ENCODE measurements at places on chromosomes 3 and 15. TPM values are rescaled to one million over a fixed set of nuclear protein-coding genes. Genes with fewer than 3 reads are reported as not detected.

GRCh38 chr15:47718497-47719437 lies 1.5 kb downstream of the SEMA6D start:
- no peaks in the 10 kb centered on the region for H3K4me1 ChIP-seq
- no peak for DNase-seq
- H3K27me3 ChIP-seq = no peaks in the 10 kb centered on the region
- no peak overlapping the region for H3K27ac ChIP-seq
- H3K36me3 ChIP-seq = no peaks in the 10 kb centered on the region

The C2CD4A gene
- not detected for polyA plus RNA-seq

DNA sequence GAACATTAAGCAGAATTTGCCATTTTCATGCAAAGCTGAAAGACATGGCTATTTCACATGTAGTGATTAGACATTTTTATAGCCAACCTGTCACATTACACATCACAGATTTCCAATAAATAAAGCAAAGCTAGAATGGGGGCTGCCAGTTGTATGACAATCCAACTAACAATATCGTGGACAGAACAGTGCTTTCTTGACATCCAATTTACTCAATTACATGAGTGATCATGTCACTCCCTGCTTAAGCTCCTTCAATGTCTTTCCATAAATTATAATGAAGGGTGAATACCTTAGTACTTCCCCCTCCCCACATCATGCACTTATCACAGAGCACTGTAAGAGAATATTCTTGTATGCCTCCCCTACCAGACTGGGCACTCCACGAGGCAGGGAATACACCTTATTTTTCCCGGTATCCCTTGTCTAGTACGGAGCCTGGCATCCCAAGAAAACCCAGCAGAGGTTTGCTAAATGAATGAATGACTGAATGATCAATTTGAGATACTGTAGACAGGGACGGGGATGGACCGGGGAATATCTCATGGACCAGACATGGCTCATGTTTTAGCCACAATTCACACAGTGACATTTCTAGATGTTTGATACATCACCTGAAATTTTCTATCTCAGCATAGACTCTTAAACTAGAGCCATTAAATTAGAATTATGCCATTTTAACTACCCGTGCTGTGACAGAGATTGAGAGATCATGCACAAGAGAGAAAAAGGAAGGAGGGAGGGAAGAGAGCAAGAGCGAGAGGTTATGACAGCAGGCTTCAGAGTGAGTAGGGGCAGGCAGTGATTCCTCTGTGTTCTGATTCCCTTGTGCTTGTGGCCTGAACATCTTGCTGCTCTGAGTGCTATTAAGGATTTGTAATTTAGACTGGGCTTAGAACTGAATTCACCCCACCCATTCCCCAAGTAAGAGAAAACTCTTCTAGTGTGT lies 77.7 kb downstream of the EPHB1 start:
- no peaks in the 10 kb centered on the region for H3K36me3 ChIP-seq
- H3K27ac ChIP-seq = no peak overlapping the region
- no peaks in the 10 kb centered on the region for H3K4me1 ChIP-seq
- DNase-seq = no peak
- no peaks in the 10 kb centered on the region for H3K27me3 ChIP-seq

The GOLGA6L10 gene
- polyA plus RNA-seq = 0.04 TPM

- H3K4me3 ChIP-seq = no peak overlapping the region
- no peaks in the 10 kb centered on the region for H3K27me3 ChIP-seq
- DNase-seq = no peak
- peaks cover 17% of the 10 kb centered on the region for H3K36me3 ChIP-seq
- H3K27ac ChIP-seq = no peak overlapping the region
These were observed 29.1 kb downstream of the MKRN2 start for GRCh38 chr3:12585970-12586369.

The LEO1 gene
- polyA plus RNA-seq = 33.2 TPM

- no peak overlapping the region for H3K27ac ChIP-seq
- H3K27me3 ChIP-seq = no peaks in the 10 kb centered on the region
- H3K4me3 ChIP-seq = no peak overlapping the region
- no peaks in the 10 kb centered on the region for H3K36me3 ChIP-seq
These were observed 262.1 kb upstream of the SATB1 start for GRCh38 chr3:18687286-18687685.

The ADAMTS9 gene
- not detected for polyA plus RNA-seq

DNA sequence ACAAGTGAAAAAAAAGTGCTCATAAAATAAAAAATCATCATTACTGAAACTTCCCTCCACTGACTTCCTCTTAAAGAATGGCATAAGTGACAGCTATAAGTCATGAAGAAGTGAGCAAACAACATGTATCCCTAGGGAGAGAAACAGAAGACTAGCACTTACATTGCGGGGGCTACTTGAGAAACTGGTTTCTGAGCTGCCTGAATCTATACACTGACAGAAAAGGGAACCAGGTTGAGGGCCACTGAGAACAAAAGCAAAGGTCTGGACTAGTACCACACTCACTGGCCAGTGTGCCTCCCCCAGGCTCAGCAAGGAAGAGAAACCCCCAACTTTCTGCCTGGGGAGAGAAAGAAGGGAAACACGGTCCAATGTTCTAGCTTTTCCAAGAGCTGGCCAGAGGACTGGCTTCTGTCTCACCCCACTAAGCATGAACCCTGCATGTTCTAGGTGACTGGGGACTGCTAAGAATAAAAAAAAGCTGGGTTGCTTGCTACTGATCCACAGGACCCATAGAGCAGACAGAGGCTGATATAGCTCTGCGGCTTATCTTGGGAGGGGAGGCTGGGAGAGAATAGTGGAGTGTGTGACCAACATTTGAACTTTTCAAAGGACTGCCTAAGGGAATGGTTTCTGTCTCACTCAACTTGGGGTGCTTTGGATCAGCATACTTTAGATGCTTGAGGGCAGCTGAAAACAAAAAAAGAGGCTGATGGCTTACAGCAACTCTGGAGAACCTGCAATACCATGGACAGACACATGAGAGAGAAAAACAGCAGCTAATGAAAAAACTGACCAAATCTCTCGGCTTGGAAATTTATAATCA lies 8.1 kb downstream of the RAD18 start:
- no peak overlapping the region for H3K27ac ChIP-seq
- H3K4me1 ChIP-seq = no peaks in the 10 kb centered on the region
- H3K27me3 ChIP-seq = no peaks in the 10 kb centered on the region
- H3K4me3 ChIP-seq = no peak overlapping the region
- H3K36me3 ChIP-seq = peaks cover 8% of the 10 kb centered on the region

DNA sequence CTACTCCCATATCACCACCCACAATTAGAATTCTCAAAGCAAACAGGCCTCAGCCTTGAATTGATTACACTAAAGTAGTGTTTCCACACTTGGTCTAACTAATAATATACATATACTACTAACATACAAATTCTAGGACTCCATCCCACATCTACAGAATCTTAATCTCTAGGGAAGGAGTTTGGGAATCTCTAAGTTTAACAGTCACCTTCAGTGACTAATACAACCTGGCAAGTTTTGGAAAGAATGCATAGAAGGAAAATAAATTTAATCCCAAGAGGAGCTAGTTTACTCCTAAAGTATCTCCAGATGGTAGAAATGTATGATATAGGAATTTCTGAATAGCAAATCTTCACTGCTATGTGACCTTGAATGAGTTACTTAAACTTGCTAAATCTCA lies 9.1 kb downstream of the CLPX start:
- no peak overlapping the region for H3K27ac ChIP-seq
- no peak for DNase-seq
- no peak overlapping the region for H3K4me3 ChIP-seq
- H3K27me3 ChIP-seq = no peaks in the 10 kb centered on the region
- no peaks in the 10 kb centered on the region for H3K4me1 ChIP-seq

Data from naive thymus-derived CD4-positive, alpha-beta T cell (primary cell).